ENCODE measurements at places on chromosomes 6 and 20.

DNA sequence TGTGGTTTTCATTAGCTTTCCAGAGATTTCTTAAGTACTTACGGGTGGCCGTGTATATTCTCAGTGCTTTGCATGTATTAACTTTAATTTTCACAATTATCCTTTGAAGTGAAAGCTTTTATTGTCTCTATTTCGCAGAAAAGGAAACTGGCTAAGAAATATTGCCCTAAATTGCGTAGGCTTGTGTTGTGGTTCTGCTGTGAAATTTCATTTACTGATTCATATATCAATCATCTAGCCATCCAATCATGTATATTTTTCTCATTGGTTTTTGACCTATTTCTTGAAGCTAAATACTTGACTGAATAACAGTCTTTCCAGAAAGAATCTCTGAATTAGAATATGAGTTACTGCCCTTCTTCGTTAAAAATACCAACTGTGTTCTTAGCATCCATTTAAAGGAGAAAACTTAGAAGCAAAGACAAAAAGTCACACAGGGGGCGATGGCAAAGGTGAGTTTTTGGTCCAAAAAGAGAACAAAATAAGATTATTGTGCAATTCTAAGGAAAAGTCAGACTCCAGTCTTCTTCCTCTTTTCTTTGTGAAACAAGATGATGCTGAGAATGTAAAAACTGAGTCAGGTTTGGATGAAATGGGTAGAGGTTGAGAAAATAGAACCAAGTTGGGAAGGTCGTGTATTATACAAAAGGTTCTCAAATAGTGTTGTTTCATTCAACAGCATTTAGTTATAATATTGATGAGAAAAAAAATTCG lies 1.4 kb downstream of the CYB5R4 start:
- no peak for DNase-seq

GRCh38 chr6:148491638-148492251 lies 149.1 kb downstream of the SASH1 start:
- DNase-seq = no peak

DNA sequence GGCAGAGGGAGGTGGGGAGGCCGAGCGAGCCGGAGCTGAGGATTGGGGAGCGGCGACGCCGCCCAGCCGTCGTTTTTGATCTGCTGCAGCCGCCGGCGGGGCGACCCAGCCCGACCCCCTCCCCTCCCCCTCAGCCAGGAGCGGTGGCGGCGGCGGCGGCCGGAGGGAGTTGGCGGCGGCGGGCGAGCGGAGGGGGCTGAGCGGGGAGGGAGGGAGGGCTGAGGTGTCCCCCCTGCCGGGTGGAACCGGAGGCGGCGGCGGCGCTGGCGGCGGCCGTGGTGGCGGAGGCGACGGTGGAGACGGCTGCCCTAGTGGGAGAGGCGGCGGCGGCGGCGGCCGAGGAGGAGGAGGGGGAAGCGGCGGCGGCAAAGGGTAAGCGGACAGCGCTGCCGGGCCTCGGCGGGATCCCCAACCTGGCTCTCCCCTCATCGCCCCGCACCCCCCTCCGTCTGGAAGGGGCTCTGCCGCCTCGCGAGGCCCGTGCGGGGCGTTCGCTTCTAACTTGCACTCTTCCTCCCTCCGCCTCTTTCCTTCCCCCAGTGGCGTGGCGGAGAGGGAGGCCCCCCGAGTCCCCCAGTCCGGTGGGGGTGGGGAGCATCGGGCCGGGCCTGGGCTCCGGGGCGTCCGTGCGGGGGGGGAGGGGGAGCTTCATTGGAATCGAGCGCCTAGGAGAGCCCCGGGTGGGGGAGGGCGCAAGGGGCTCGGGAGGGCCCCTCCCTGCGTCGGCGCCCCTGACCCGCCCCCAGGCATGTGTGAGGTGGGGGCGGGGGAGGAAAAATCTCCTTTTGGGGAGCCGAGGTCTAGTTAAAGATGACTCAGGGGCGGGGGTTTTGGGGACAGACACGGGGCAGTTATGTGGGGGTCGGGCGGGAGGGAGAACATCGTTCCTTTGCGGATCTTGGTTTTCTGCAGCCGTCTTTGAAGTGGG lies at the start of gene TAB2:
TAB2 (plus strand) TSS at position 69 of the 928 bp plus-strand sequence. CDS start 52,286 bp downstream, outside the sequence.
- DNase-seq = peak; percentile 36

- DNase-seq = no peak
Observed at GRCh38 chr20:54389596-54390280, 85.7 kb upstream of the DOK5 start.

DNA sequence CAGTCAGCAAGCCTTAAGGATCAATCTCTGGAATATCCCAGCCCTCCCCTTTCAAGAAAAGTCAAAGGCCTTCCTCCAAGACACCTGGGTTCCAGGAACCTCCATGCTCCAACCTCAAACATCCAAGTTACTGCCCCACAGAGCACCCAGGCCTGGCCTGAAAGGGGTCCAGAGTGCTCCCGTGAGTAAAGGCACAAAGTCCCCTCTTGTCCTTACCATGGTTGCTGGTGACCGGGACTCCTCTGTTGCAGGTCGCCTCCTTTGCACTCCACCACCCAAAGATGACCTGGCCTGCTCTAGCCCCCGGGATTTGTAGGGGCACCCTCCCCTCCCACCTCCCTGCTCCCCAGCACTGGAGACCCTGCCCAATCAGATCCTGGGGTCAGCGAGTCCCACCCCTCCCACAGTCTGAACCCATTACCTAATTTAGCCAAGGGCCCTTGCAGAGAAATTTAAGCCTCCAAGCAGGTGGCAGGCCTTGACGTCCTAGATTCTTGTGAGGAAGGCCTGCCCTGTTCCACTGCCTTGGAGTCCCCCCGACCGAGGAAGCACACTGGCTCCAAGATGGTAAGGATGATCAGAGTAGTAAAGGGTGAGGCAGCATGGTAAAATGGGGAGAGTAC lies at the start of gene TNNC2:
TNNC2 (minus strand) TSS at position 283 of the 623 bp plus-strand sequence; CDS start at position 219, 64 bp downstream.
- no peak for DNase-seq

DNA sequence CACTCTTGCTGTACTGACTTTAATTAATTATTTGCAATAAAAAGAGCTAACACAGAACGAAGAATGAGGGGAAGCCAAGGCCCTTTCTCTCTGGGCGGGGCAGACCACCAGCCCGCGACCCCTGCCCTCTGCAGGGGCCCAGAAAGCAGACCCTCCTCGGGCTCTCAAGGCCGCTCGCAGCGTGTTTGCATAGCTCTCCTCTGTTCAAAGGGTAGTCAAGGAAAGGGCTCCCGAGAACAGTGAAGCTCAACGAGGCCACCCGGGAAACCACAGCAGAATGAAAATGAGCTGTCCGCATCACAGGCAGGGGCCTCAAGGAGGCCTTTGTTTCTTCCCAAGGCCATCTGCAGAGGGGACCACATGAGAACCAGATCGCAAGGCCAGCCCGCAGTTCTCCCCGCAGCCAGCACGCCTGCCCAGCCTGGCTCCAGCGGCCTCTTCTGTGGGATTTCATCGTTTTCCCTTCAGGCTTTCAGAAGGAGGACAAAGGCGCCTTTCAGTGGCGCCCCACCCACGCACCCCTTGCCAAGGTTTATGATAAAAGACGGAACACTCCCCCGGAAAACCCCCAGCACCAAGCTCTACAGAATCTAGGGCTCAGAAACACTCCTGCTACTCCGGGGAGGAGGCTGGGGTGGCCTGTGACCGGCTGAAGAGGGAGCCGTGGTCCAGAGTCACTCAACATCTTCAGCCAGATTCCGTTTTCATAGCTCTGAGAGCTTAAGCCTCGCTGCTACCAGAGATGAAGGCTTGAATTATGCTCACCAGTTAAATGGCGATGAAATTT lies 25.3 kb downstream of the ACSS1 start:
- peak; percentile 94 for DNase-seq

DNA sequence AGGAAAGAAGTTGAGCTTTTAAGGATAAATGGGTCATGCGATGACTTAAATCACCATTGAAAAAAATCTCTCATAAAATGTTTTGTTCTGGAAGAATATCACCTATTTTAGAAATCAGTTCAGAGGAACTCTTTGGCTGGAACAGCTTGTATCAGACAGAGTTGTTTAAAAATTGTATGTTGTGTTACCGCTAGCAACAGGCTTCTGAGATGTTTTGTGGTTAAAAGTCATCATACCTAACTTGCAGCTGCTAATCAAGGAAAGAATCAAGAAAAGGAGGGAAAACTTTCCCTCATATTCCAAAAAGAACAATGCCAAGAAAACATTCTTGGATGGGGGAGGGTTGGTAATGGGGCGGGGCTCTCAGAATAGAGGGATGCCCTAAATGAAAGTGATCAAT lies 220.7 kb upstream of the CITED2 start:
- no peak for DNase-seq

DNA sequence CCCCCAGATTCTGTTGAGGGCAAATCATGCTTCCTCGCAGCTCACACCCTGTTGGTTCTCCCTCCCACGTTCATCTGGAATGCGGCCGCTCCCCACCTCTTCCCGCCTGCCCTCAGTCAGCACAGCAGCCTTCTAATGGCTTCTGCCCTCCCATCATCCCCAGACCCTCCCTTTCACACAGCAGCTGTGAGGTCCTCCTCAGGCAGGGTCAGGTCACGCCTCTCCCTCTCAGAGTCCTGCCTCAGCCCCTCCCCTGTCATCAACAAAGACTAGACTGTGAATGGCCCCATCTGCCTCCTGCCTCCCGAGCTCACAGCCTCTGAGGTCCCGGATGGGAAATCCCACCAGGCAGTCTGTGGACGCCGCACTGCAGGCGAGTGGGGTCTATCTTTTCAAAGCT lies 7.9 kb upstream of the BHLHE23 start:
- no peak for DNase-seq

- DNase-seq = no peak
Observed at GRCh38 chr6:15872241-15873103, 209.6 kb upstream of the DTNBP1 start.

GRCh38 chr20:58019027-58019849 lies 209.2 kb downstream of the ANKRD60 start:
- DNase-seq = no peak

DNA sequence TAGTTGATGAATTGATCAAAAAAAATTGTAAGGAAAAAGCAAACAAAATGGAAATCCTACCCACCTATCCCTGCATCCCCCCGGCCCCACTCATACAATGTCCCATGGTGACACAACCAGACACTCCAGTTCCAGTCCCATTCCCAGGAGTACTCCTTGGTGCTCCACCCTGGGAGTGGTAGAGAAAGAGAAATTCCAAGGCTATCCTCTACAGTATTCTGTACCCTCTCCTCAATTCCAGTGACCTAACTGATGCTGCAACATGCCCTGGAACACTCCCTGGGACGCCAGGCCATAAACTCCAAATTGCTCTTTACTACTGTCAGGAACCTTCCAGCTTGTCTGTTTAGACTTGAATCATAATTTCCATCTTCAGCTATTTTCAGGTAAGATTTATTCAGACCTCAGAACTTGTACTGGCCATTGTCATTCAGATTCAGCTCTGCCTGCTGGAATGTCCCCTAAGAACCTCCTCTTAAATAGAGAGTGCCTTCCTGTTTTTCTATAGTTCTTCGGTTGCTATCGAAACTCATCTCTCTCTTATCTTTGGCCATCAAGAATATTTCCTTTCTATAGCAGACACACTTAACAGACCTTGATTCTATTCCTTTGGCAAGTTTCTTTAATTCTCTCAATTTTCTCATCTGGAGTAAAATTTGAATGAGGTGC lies 8.7 kb downstream of the GPX6 start:
- no peak for DNase-seq

GRCh38 chr6:17093686-17094085 lies 8.2 kb upstream of the STMND1 start:
- no peak for DNase-seq

- no peak for DNase-seq
Observed at GRCh38 chr6:8462169-8462568, 26.8 kb upstream of the SLC35B3 start.

GRCh38 chr6:31952140-31952805 lies 6.4 kb downstream of the CFB start:
- peak; percentile 14 for DNase-seq

DNA sequence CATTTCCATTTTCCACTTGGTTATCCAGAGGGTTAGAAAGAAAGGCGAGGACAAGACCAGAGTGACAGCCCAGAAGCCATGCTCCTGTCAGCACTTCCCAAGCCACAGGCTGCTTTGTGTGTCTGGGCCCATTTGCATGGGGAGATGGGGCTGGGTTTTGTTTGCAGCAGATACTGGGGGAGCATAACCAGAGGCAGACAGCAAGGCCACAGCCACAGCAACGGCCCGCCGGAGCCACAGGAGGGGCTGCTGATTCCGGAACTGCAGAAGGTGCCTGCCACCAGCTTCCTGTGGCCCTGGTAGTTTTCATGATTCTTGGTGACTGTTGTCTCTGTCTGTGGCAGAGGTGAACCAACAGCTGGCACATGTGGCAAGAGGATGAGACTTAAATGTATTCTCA lies 106.6 kb downstream of the DLL1 start:
- DNase-seq = no peak

DNA sequence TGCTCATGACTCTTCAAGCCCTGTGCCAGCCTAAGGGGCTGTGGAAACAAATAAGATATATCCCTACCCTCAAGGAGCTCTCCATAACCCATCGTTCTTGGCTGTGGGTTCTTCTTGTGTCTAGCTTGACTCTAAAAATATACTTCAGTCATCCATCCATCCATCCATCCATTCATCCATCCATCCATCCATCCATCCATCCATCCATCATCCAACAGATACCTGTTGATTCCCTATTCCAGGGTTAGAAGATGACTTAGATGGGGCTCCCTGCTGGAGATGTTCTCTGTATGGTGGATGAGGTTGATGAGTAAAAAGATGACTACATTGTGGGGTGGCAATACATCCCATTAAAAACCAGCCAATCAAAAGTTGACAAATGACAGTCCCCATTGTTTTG lies 23.5 kb downstream of the HCK start:
- no peak for DNase-seq

DNA sequence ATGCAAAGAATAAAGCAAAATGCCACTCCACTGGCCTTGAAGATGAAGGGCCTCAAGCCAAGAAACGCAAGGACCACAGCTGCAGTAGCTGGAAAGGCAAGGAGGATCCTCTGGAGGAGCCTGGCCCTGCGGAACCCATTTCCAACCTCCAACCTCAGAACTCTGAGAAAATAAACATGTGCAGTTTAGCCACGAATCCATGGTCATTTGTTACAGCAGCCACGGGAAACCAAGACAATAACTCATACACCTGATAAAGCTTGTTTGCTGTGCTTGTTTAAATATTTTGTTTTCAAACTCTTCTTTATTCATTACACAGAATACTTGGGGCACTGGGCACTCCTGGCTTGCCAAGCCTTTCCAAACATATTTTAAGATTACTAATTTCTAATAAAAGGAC lies 10.4 kb downstream of the SERPINB6 start:
- DNase-seq = no peak

GRCh38 chr6:56852260-56853010 lies 102.5 kb upstream of the BEND6 start:
- no peak for DNase-seq

GRCh38 chr6:52400313-52401041 lies 19.7 kb upstream of the EFHC1 start:
- DNase-seq = no peak

All from amygdala (tissue), 56 donors.